ENCODE measurements at places on chromosomes 12 and 14.

DNA sequence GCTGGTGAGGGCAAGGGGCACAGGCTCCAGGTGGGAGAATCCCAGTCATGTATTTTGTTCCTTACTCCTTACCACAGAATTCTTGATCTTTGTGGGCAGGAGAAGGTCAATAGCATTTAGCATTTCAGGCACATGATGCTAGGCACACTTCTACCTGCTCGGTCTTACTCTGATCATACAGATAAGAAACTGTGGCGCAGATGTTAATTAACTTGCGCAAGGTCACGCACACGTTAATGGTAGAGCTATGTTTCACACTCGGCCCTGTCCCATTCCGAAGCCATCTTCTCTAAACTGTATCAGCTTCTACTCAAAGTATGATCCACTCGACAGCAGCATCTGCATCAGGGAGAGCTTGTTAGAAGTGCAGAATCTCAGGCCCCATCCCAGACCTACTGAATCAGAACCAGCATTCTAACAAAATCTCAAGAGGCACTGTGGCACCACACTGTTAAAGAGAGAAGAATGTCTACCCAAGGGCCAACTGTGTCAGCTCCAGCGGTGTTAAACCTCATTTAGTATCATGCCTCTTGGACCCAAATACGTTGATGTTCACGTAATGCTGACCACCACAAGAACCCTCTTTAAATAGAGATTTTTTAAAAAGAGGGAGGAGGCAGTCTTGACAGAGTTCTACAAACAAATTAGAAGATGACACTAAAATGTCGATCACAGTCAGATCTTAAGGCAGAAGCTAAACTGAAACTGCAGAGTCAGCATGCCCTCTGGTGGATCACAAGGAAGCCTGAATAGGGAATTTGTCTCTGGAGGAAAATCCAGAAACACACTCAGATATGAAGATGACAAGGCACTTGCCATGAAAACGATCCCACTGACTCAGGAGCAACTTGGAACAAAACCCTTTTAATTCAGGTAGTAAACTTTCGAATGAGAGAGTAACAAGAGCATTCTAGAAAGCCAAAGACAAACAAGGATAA, 7.3 kb downstream of the STXBP6 start:
- H3K4me1 ChIP-seq: no peaks in the 10 kb centered on the region
- peaks cover 3% of the 10 kb centered on the region for H3K27me3 ChIP-seq
- no peak overlapping the region for H3K27ac ChIP-seq

DNA sequence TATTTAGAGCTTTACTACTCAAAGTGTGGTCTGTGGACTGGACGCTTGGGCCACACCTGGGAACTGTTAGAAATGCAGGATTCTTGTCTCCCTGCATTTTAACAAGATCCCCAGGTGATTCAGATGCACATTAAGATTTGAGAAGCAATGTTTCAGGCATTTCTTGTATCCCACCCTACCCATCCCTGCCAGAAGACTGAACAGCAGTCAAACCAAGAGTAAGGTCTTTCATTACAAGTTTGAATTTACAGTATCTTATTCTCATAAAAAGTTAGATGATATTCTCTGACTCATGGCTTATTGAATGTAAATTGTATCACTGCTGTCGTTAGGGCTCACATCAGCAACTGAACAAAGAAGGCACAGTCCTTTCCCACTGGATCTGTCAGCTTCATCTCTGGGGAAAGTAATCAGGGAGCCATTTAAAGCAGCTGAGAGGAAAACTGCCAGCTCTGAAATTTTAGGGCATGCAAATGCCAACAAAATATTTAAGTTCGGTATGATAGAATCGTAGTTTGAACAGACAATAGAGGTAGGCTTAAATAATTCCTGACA, 141.1 kb downstream of the AKAP6 start:
- no peaks in the 10 kb centered on the region for H3K4me1 ChIP-seq
- no peaks in the 10 kb centered on the region for H3K27me3 ChIP-seq

GRCh38 chr12:57488402-57489156, 711 bp downstream of the MARS1 start:
- peak overlapping the region; percentile 84 for H3K27ac ChIP-seq
- no peak for DNase-seq
- H3K4me3 ChIP-seq: peak overlapping the region; percentile 95
- H3K27me3 ChIP-seq: no peaks in the 10 kb centered on the region

DNA sequence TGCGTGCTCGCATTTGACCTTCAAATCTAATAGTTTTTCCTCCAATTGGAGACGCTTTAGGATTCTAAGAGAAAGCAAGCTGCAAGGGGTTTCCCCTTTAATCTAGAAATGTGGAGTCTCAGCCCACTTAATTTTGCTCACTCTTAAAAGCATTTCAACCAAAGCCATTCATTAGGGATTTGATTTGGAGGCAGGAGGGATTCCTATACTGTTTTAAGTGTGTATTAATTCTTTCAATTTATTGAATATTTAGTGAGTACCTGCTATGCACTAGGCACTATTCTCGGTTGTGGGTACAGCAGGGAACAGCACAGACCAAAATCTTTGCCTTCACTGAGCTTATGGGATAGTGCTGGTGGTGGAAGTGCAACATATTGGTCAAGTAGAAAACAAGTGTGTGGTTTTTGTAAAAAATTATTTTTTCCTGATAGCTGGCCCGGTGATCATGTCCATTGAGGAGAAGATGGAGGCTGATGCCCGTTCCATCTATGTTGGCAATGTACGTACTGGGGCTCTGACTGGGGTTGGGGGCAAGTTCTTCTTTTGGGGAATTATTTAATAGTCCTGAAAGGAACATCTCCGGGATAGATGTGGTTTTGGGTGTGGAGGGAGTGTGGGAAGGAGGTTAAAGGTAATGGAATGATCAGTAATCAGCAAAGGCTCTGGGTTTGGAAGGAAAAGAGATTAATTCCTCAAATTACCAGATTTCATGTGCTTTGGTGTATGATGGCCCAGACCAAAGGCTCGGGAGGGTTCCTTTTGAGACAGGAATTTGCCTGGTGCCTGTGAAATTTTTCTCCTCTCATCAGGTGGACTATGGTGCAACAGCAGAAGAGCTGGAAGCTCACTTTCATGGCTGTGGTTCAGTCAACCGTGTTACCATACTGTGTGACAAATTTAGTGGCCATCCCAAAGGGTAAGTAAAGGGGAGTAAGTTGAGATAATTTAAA, 1.6 kb downstream of the PABPN1 start:
- H3K4me3 ChIP-seq: peak overlapping the region; percentile 98
- peaks cover 29% of the 10 kb centered on the region for H3K4me1 ChIP-seq
- H3K27ac ChIP-seq: peak overlapping the region; percentile 72
- H3K27me3 ChIP-seq: no peaks in the 10 kb centered on the region
- no peak for DNase-seq

DNA sequence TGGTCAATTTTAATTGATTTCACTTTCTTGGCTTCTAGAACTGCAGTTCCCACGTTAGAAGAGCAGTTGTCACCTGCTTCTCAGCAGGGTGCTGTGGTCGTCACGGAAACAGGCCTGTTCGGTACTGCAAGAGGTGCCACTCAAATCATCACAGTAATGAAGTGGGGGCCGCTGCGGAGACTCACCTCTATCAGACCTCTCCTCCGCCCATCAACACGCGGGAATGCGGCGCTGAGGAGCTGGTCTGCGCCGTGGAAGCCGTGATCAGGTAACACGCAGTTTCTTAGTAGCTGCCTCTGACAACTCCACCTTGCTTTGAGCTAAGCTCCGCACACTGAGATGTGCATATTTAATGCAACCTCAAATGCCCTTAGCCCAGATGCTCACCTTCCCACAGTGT, 107.2 kb downstream of the UNC79 start:
- no peak overlapping the region for H3K4me3 ChIP-seq
- no peaks in the 10 kb centered on the region for H3K36me3 ChIP-seq
- H3K27ac ChIP-seq: no peak overlapping the region
- no peaks in the 10 kb centered on the region for H3K4me1 ChIP-seq

DNA sequence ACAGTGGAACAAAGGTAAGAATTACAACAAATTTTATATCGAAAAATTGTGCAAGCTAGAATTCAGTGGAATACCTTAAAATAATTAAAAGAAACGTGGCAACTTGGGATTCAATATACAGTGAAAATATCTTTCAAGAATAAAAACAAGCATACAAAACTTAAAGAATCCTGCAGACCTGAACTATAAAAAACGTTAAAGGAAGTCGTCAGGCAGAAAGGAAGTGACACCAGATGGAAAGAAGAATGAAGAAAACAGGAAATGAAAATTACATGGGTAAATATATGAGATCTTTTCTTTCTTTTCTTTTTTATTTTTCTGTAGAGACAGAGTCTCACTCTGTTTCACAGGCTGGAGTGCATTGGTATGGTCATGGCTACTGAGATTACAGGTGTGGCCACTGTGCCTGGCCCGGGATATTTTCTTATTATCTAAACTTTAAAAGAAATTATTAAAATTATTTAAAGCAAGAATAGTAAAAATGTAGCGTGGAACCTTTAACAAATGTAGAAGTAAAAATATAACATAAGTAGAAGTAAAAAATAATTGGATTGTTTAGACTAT, 4.7 kb downstream of the MGP start:
- peaks cover 20% of the 10 kb centered on the region for H3K4me1 ChIP-seq
- H3K27ac ChIP-seq: no peak overlapping the region
- no peaks in the 10 kb centered on the region for H3K36me3 ChIP-seq
- no peak for DNase-seq
- H3K27me3 ChIP-seq: no peaks in the 10 kb centered on the region
